ENCODE measurements at places on chromosomes 2 and 18.

DNA sequence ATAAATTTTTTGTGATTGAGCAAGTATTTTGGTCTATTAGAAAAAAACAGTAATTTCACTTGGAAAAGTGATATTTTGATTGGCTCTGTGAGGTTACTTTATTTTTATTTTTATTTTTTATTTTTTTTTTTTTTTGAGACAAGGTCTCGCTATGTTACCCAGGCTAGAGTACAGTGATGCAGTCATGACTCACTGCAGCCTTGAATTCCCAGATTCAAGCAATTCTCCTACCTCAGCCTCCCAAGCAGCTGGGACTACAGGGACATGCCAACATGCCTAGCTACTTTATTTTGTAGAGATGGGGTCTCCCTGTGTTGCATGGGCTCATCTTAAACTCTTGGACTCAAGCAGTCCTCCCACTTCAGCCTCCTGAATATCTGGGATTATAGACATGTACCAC is 60.9 kb upstream of the MGAT5 start:
- DNase-seq: no peak

DNA sequence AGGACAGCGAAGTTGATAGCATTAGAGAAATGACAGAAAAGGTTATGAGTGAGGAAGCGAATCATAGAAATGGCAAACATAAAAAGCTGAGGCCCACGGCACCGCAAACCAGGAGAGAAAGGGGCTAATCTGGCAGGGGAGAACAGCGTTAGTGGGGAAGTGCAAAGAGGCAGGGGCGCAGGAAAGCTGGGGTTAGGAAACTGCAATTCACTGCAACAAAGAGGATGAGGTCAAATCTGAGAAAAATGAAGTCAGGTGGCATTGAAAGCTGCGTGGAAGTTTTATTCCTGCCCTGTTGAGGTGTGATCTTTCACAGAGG is 653 bp upstream of the ABI2 start:
- DNase-seq: no peak

DNA sequence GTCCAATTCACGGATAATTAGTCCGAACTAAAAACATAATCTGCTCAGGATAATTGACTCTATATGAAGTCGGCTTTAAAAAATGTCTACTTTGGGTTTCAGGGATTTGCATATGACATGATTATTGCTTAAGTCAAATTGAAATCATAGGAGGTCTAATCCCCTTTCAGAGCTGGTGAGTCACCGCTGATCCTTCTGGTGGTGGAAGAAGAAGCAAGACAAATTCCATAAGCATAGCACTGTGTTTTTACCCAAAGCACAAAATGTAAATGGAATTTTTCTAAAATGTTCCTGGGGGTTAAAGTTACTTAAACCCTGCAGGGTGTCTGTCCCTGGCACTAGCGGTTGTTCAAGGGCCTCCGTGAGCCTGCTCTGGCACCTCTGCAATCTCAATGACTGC is 460.2 kb downstream of the LRATD1 start:
- no peak for DNase-seq

DNA sequence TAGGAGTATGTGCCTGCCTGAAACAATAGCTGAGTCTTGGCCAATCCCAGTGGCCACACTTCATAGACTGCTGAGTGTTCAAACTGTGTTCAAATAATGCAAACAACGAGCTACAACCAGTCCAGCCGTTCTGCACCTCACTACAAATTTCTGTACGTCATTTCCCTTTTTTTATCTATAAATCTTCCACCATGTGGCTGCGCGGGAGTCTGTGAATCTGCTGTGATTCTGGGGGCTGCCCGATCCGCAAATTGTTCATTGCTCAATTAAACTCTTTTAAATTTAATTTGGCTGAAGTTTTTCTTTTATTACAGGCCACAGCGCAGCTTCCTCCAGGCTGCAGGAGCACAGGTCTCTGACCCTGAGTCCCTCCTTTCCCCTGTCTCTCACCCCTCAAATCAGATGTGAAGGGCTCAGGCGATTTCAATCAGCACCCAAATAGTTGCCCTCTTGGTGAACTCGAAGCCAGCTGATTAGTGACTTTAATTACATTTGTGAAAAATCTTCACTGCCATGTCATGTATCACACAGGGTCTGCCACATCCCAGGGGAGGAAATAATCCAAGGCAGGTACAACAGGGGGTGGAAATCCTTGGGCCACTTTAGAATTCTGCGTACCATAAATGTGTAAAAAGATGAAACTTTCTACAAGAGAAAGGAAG is 145.6 kb downstream of the NDUFA10 start:
- DNase-seq: no peak

DNA sequence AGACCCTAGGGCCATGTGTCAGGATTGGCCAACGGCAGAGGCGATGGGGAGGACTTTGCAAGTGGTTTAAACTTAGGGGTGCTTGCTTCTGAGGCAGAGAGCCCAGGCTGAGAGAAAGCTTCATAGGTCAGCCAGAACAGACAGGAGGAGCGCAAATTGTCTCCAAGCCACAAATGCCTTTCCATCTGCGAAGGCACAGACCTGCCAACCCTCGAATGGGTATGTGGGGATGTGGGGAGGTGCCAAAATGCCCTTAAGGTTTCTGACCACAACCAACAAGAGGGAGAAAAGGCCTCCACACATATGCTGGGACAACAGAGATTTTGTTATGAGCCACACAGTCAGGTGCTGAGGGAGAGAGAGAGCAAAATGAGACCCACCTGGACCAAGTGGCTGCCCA is 283.6 kb downstream of the CYP26B1 start:
- no peak for DNase-seq

All from stimulated activated CD8-positive, alpha-beta memory T cell treated with anti-CD3 and anti-CD28 coated beads, Interleukin-12 subunit alpha, Interleukin-12 subunit beta, amount 100 ng/mL, for 1 hour (primary cell).